ENCODE measurements at places on chromosomes 5 and 9.

DNA sequence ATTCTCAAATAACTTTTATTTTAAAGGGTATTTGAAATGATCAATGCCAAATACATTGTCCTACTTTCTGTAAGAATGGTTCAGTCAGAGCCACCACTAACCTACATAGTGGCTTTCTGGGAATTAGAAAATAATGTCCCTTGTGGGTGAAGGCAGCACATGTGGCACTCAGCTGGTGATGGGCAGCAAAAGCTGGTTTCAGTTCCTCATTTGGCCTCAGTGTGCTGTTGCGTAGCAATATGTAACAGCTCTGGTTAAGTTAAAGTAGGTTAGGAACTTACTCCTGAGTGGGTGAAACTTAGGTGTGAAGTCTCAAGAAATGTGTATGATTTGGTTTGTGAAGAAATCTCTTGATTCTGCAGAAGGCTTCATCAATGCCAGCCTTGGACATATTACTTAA lies 99.6 kb upstream of the SPEF2 start:
- no peak for DNase-seq

- DNase-seq = no peak
Observed at GRCh38 chr5:172002840-172003512, 3.5 kb downstream of the FBXW11 start.

DNA sequence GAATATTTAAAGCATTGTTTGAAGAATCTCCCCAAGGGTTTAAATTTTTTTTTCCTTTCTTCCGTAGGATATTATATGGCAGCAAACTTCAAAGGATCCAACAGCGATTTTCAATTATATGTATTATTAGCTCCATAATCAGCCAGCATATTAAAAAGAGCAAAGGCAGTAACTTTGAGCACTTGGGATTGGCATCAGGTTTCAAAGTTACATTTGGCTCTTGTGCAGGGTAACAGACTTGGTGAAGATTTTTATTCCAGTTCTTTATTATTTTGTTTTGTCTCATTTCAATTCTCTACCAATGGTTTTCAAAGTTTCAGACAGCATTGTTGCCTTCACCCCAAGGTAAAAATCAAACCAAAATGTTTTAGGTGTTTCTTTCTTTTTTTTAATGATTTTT lies 116.7 kb upstream of the ZNF366 start:
- no peak for DNase-seq

DNA sequence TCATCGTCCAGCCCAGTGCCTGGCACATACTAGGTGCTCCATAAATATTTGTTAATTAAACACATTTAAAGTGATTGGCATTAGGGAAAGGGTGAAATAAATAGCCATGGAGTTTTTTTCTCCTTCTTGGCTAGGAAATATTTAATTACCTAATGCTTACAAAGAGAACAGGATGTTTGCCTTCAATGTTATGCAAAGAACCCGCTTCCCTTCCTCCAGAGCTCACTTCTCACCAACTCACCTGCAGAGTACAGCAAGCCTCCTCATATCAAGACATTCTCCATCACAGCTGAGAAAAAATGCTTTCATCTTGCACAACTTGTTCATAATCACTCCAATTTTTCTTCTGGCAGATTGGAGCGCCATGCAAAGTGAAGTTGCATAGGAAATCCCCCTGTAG lies 161.7 kb upstream of the STK32A start:
- DNase-seq = no peak

DNA sequence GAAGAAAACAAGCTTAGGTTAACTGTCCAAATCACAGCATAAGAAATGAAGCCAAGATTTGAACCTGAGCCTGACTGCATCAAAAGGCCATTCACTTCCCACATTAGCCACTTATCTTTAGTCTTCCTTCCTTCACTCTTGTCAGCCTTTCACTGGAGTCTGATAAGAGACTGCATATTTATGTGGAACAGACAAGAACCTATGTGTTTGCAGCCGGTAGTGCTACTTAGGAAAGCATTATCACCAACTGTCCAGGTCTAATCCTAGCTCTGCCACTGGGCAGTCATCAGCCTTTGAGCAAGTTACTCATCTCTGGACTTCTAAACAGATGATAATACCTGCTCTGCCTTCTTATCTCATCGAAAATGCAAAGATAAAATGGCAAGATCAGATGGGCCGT lies 12.1 kb upstream of the ATP6V0E1 start:
- no peak for DNase-seq

DNA sequence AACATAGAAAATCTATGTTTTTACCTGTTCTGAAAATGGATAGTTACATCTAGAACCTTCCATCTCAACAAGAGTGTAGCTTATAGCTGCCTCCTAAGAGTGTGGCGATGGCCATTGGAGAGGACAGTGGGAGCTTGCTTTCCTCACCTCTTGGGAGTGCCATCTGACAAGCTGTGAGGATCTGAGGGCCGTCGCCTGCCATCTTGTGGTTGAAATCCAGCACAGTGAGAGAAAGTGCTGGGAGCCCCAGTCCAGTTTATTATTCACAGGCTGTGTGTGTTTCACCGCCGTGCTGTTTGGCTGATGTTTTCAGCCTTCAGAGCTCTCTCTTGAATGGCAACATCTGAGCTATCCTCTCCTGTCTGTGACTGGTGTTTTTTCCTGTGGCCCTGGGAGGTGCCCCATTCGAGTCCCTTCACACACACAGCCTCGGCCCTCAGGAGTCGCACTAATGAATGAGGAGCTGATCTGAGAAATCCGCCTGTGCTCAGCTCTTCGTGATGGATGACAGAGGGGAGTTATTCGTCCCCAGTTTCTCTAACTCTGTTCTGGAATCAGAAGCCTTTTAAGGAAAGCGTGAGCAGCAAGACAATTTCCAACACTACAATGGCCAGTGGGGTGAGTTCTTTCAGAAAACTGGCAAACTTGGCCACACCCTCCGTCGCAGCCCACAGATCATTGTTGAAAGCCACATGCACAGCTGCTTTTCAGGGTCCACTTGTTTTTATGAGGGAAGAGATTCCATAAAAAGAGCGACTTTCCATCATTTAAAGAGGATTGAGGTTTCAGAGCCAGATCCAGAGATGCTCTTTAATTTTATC lies 170.3 kb downstream of the PDZD2 start:
- DNase-seq = no peak

- no peak for DNase-seq
Observed at GRCh38 chr9:115913696-115914095, 239.9 kb upstream of the PAPPA start.

- DNase-seq = no peak
Observed at GRCh38 chr5:30765227-30765626, 428.3 kb upstream of the CDH6 start.

DNA sequence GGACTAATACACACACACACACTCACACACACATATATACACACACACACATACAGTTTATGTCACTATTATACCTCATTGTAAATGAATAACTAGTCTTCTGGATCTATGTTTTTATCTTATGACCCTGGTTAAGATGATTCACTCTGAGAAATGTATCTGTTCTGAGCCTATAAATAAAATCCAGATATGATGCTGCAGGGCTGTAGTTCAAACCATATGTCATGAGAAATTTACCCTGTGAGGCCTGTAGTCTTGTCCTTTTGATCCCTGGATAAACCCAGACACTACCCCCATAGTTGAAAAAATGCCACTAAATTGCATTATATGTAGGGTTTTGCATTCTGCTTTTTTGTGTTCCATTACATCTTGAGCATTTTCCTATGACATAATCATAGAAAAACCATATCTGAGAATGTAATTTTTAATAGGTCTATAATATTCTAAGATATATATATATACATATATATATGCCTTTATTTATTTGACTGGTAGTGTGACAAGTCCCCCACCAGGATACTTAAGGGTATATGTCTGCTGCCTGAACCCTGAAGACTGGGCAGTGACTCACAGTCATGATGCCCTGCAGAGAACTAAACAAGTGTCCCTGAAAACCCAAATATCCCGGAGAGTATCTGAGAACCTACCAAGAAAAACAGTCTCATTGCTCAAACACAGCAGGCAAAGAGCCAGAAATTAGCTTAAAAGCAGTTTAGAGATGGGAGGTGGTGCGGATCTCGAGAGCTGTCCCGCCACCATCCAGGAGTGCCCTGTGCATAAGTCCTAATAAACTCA lies 18.4 kb upstream of the ALDOB start:
- no peak for DNase-seq

DNA sequence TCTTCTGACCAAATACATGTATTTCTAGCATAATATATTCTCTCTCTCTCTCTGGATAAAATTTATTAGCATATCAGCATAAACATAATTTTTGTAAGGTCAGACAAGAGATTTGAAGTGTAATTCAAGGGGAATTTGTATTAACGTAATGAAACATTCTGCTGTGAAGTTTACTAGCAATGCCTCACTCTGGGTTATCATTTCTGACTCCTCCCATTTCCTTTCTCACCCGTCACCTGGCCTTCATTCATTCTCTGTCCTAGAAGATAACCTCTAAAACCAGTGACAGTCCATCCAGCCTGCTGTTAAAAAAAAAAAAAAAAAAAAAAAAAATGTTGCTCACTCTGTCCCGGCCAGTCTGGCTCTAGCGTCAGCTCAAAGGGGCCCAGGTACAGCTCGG lies 27.1 kb downstream of the GRAMD2B start:
- DNase-seq = no peak

GRCh38 chr5:108937221-108937620 lies 189.5 kb downstream of the FER start:
- DNase-seq = no peak

DNA sequence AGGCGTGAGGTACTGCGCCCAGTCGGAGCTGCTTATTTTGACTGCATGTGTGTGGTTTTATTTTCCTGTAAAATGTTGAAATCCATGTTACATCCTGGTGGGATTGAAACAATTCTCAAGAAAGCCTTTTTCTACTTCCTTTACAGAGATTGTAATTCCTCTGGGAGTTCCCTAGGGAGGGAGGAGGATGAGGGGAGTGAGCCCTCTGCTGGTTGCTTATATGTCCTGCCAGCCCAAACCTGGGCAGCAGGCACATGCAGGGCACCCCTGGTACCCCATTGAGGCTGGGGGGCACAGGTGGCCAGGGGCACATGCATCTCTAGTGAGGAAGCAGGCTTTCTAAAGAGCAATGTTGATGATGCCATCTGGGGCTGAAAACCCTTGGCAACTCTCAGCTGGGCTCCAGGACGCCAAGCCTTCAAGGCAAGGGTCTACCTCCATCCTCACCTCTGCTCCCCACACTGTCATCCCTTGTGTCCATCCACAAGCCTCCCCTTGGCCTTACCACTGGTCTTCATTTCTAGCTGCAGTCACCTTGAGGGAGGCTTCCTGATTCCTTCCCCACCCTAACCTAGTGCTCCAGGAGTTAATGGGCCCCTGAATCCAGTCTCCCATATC lies 84.7 kb upstream of the TNFSF8 start:
- DNase-seq = no peak

- no peak for DNase-seq
Observed at GRCh38 chr9:70076678-70077077, 33.0 kb downstream of the MAMDC2 start.

GRCh38 chr9:93864032-93864431 lies 91.1 kb downstream of the BARX1 start:
- no peak for DNase-seq

GRCh38 chr5:75460942-75461610 lies 50.4 kb downstream of the CERT1 start:
- no peak for DNase-seq

GRCh38 chr9:34419716-34420504 lies 38.5 kb downstream of the FAM219A start:
- no peak for DNase-seq

DNA sequence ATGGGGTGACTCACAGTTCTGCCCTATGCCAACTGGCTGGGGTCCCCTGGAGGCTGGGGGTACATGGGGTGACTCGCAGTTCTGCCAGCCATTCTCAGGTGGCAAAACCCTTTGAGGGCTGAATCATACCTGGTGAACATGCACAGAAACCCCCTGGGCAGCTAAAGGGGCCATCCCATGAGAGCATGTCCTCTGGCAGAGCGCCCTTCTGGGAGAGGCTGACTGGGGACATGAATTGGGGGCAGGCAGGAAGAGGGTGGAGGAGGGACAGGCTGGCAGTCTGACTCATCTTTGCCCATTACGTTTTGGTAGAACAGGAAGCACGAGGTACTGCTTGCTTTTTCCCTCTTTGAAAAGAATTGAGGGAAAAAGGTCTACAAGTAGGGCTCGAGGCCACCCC lies 16.7 kb downstream of the TRAF1 start:
- peak; percentile 53 for DNase-seq

GRCh38 chr5:10447041-10447440 lies 5.4 kb downstream of the ROPN1L start:
- no peak for DNase-seq

GRCh38 chr5:138128334-138128733 lies 10.9 kb downstream of the NME5 start:
- no peak for DNase-seq

DNA sequence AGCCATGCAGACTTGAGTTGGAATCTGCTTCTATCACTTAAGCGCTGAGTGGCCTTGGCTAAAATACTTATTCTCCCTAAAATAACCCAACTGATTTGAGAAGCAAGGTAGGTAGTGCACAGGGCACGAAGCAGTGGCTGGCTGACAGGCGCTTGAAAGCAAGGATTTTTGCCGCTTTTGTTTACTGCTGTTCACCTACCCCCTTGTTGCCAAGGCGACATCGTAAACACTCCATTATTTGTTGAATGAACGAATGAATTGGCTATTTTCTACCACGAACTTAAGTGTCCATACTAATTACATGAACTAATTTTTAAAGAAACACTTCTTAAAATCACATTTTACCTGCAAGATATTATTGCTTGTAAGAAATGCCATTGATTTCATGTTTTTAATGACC lies 98.0 kb downstream of the ANKH start:
- DNase-seq = no peak

- no peak for DNase-seq
Observed at GRCh38 chr9:89878687-89879086, 273.9 kb downstream of the GADD45G start.

- DNase-seq = no peak
Observed at GRCh38 chr5:180592176-180592575, 877 bp upstream of the SCGB3A1 start.

DNA sequence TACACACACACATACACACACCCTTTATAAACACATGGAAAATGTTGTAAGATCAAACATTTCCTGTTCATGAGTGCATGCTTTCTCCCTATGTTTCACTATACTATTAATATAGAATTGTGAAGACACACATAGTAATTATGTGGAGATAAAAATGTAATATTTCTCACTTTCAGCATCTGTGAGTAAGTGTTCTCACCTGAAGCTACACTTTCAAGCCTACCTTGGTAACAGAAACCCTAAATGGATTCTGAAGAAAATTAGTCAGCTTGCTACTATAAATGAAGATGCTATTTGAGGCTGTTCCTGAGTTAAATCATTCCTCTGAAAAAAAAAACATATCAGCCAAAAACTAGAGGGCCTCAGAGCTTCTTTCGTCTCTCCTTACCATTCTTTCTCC lies 81.1 kb upstream of the GNA14 start:
- DNase-seq = no peak

DNA sequence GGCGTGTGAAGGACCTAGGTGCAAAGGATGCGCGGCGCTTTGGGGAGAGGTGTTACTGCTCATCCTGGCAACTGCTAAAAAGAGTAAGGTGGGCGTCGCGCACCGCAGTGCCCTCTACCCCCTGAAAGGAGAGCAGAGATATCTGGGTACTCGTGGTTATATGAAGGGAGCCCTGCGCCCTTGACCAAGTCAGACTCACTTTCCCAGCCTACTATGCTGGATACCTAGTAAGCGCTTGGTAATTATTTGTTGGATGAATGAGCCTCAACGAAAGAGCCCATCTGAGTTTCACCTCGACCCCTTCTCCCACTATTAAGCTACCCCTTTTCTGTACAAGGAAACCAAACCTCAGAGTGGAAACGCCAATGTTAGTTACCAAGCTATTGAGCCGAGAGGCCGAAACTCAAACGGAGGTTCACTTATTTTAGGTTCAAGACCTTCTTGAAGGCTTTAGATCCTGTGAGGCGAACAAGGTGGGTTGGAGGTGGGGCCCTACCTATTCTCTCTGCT lies 8.0 kb downstream of the LHX6 start:
- no peak for DNase-seq

GRCh38 chr5:78776637-78777036 lies 128.1 kb upstream of the LHFPL2 start:
- no peak for DNase-seq
